ENCODE measurements at places on chromosomes 12 and 14.

- no peak for DNase-seq
These were observed 10.2 kb downstream of the SGPP1 start for GRCh38 chr14:63717702-63718101.

- peak; percentile 58 for DNase-seq
These were observed 1.3 kb downstream of the NKX2-8 start for GRCh38 chr14:36580856-36581831.

DNA sequence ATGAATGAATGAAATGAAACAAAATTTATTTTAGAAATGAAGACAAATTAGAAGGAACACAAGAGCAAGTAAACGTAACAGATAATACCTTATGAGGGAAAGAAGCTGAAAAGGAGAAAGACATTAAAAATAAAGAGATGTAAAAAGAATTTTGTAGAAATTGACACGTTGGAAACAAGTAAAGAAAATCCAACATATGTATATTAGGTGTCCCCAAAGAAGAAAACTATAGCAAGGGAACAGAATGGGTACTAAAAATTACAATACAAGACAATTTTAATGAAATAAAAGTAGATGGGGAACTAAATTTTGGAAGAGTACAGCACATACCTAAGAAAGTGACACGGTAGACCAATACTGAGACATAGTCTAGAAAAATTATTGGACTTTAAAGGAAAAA is 16.7 kb downstream of the DNM1L start:
- no peak for DNase-seq

DNA sequence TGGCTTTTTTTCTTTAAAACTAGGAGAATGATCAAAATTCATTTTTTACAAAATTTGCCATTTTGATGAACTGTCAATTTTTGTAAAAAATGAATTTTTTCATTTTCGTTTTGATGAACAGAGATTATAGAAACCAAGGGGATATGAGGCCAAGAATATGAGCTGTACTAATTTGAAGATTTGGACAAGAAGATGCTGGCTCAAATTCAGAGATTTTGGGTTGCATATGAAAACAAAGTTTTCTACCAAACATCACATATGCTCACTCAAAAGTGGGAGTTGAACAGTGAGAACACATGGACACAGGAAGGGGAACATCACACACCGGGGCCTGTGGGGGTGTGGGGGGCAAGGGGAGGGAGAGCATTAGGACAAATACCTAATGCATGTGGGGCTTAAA is 230.7 kb downstream of the SNAPC1 start:
- DNase-seq: no peak

DNA sequence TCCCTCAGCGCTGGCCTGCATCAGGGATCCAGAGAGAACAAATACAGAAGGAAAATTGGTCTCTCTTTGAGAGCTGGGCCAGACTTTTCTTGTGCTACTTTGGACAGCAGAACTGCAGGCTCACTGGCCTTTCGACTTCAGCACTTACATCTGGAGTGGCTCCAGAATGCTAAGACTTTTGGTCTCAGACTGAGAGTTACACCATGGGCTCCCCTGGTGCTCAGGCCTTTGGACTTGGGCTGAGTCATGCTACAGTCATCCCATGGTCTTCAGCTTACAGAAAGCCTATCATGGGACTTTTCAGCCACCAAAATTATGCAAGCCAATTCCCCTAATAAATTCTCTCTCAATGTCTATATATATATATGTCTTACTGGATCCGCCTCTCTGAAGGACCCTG is 9.0 kb upstream of the CD163 start:
- DNase-seq: peak; percentile 96

DNA sequence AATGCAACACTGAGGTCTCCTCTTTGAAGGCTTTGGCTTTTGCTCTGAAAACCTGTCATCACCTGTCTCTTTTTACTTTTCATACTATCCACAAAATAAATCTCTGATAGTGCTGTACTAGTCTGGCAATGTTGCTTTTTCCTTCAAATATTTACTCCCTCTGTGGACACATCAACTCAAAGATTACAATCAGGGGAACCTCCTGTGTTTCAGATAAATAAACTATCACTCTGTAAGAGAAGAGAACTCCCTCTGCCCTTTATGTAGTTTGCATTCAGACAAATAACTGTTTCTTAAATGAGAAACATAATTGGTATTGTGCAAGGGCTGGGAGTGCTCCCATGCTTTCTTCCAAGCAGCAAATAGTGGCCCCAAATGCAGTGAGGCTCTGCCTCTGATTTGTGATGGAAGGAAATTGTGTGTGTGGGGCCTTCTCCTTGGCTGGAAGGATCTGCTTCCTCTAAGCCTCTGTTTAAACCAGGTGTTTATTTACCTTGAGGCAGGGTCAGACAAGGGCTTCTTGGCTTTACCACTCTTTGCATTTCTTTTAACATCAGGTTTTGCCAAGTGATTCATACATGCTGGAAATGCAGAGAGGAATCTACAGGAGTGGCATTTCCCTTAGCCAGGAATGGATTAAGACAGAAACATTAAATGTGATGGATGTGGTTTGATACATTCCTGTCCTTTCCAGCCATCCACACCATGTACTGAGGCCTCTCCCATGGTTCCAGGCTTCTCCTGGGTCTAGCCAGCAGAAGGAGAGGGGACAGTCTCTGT is 69.0 kb downstream of the AKAP6 start:
- peak; percentile 13 for DNase-seq

GRCh38 chr14:68703093-68703492 is 89.8 kb downstream of the ZFP36L1 start:
- peak; percentile 81 for DNase-seq
